ENCODE measurements at places on chromosomes 1 and 21.

GRCh38 chr1:219296430-219297355 is 123.0 kb downstream of the LYPLAL1 start:
- no peak overlapping the region for H3K4me3 ChIP-seq
- H3K27ac ChIP-seq: no peak overlapping the region
- DNase-seq: no peak
- no peaks in the 10 kb centered on the region for H3K36me3 ChIP-seq

GRCh38 chr1:145690587-145691558 is 16.3 kb downstream of the PDZK1 start:
- H3K4me1 ChIP-seq: peaks cover 13% of the 10 kb centered on the region
- no peak for DNase-seq
- no peak overlapping the region for H3K4me3 ChIP-seq
- no peak overlapping the region for H3K27ac ChIP-seq
- H3K36me3 ChIP-seq: no peaks in the 10 kb centered on the region
- no peaks in the 10 kb centered on the region for H3K27me3 ChIP-seq

DNA sequence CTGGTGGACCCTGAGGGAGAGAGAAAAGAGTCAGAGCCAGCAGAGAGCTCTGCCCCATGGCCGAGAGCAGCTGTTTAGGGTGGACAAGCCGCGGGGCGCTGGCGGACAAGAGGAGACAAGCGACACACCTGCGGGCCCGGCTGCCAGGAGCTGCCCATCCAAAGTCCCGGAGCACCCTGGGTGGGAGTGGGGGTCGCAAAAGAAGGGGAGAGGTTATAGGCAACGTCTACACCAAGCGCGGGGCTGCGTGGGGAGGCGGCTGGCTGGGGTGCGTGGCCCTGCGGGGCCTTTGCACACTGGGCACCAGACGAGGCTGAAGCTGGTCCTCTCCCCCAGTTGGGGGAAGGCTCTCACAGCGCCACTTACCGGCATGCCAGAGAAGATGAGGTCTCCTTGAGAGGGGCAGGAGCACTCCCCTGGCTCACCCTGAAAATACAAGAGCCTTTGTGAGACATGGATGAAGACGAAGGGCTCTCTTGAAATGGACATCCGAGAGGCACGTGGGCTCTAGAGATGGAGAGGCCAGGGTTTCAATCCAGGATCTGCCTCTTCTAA is 24.1 kb downstream of the COL16A1 start:
- no peaks in the 10 kb centered on the region for H3K36me3 ChIP-seq
- no peaks in the 10 kb centered on the region for H3K27me3 ChIP-seq
- DNase-seq: no peak
- H3K4me1 ChIP-seq: no peaks in the 10 kb centered on the region

DNA sequence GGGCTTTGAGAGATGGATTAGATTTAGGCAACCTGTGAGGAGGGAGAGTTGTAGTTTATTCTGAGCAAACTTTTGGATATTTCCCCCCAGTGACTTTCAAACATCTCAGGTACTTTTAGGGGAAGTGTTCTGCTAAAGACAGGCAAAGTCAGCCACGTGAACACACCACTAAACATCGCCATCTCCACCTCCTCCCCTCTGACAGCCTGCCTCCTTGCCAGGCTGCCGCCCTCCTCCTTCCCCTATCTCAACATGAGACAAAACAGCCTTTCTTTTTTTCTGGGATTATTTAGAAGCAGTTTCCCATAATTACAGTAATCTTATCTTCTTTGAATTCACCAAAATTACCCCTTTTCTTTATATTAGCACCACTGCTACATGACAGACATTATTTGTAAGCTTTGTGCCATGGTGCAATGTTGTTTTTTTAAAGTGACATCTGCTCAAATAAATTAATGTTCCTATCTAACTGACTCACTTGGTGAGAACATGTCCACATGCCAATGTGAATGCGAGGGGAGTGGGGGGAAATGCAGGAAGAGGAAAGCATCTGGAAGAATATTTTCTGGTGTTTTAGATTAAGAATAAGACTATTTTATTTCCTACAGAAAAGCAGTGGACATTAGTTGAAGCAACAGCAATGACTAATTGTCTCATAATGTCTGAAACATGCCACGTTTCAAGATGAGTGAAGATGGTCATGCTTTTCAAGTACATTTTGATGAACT is 147.8 kb upstream of the ATP1B1 start:
- DNase-seq: no peak
- no peak overlapping the region for H3K27ac ChIP-seq
- H3K27me3 ChIP-seq: no peaks in the 10 kb centered on the region
- no peaks in the 10 kb centered on the region for H3K4me1 ChIP-seq
- H3K4me3 ChIP-seq: no peak overlapping the region

DNA sequence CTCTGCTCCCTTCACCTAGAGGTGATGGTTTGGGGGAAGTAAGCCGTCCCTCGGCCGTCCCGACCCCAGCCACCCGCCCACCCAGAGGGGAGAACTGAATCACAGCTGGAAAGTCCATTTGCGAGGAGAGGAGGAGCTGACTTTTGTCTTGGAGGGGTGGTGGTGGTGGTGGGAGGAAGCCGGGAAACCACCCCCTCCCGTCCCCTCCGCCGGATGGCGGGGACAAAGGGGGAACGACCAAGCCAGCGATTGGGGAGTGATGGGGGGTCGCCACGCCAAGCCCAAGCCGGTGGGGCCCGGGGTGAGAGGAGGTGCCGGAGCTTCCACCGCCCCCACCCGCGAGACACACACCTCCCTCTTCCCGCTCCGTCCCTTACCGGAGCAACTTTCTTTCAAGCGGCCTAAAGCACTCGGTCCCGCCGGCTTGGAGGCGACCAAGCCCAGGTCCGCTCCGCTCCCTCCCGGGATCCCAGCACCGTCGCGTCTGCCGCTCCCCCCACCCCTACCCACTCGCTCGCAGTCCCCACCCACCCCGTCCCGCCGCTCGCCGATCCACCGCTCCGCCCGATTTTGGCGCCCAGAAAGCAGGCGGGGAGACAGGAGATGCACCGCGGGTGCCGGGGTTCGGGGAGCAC is 540 bp downstream of the ARHGEF2 start:
- H3K4me3 ChIP-seq: peak overlapping the region; percentile 81
- H3K27ac ChIP-seq: peak overlapping the region; percentile 91
- DNase-seq: peak; percentile 39
- H3K36me3 ChIP-seq: peaks cover 4% of the 10 kb centered on the region

DNA sequence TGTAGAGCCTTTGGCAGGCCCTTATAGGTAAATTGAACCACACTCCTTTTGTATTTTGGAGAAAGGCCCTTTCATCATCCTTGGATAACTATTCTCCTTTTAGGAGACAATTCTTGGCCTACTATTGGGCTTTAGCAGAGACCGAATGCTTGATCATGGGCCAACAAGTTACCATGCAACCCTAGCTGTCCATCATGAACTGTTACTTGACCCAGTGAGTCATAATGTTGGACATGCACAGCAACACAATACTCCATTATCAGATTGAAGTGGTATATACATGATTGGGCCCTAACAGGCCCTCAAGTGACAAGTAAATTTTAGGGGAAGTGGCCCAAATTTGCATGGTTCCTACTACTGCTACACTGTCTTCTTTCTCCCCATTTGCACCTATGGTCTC is 84.4 kb downstream of the CATSPERE start:
- no peak overlapping the region for H3K4me3 ChIP-seq
- H3K36me3 ChIP-seq: no peaks in the 10 kb centered on the region
- H3K4me1 ChIP-seq: no peaks in the 10 kb centered on the region
- DNase-seq: no peak
- H3K27me3 ChIP-seq: no peaks in the 10 kb centered on the region
- no peak overlapping the region for H3K27ac ChIP-seq

DNA sequence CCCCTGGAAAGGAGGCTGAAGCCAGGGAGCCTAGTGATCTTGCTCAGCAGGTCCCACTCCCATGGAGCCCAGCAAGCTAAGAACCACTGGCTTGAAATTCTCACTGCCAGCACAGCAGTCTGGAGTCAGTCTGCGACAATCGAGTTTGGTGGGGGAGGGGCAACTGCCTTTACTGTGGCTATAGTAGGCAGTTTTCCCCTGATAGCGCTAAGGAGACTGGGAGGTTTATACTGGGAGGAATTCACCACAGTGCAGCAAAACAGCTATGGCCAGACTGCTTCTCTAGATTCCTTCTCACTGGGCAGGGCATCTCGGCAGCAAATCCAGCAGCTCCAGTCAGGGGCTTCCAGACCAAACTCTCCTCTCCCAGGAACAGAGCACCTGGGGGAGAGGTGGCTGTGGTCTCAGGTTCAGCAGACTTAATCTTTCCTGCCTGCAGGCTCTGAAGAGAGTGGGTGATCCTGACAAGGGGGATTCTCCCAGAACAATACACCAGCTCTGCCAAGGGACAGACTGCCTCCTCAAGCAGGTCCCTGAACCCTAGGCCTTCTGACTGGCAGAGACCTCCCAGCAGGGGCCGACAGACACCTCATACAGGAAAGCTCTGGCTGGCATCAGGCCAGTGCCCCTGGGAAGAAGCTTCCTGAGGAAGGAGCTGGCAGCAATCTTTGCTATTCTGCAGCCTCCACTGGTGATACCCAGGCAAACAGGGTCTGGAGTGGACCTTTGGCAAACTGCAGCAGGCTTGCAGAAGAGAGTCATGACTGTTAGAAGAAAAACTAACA is 548.5 kb upstream of the NEGR1 start:
- no peaks in the 10 kb centered on the region for H3K36me3 ChIP-seq
- no peak overlapping the region for H3K4me3 ChIP-seq
- H3K27ac ChIP-seq: no peak overlapping the region
- H3K4me1 ChIP-seq: no peaks in the 10 kb centered on the region
- DNase-seq: no peak

- peaks cover 8% of the 10 kb centered on the region for H3K4me1 ChIP-seq
- H3K27me3 ChIP-seq: peaks cover 1% of the 10 kb centered on the region
- H3K4me3 ChIP-seq: no peak within 1 kb of the TSS
- H3K36me3 ChIP-seq: no peaks in the 10 kb centered on the region
- DNase-seq: no peak
Observed at GRCh38 chr1:2632561-2633361, at the start of gene MMEL1. Gene MMEL1, minus strand, starts transcription at chr1:2633016. Its CDS starts 3,532 bp downstream, at chr1:2629484.

DNA sequence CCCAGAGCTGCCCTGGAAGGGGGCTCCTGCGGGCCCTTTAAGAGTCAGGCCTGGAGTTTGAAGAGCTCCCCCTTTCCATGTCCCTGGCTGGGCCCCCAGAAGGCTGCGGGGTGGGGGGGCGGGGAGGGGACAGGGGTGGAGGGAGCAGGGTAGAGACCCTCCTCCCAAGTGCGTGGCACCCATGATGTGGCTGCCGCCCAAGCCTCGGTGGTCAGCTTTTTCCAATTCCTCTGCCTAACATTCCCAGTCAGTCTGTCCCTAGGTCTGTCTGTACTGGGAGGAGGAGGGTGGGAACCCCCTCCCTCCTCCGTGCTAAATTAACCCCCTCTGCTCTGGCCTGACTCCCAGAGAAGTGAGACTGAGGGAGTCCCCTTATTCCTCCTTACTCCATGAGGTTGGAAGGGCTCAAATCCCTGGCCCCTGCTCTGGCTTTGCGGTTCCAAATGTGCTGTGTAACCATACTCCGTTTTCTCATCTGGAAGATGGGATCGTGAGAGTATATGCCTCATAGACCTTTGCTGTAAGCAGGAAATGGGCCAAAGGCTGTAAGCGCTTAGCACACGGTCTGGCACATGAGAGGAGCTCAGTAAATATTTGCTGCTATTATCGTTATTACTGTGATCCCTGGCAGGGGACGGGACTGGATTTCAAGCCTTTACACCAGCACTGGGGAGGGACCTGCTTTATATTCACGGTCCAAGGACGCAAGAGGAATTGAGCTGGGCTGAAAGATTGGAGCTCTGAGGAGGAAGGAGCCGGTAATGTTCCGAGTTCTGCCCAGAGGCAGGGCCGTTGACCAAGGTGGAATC is 658 bp upstream of the COL16A1 start:
- no peak overlapping the region for H3K27ac ChIP-seq
- DNase-seq: peak; percentile 22
- no peaks in the 10 kb centered on the region for H3K36me3 ChIP-seq

GRCh38 chr1:25875154-25875855 is at the start of gene PAQR7:
Gene PAQR7, minus strand, starts transcription at chr1:25875708. Its CDS starts 11,869 bp downstream, at chr1:25863839.
- no peaks in the 10 kb centered on the region for H3K27me3 ChIP-seq
- DNase-seq: peak; percentile 70
- peaks cover 41% of the 10 kb centered on the region for H3K4me1 ChIP-seq

DNA sequence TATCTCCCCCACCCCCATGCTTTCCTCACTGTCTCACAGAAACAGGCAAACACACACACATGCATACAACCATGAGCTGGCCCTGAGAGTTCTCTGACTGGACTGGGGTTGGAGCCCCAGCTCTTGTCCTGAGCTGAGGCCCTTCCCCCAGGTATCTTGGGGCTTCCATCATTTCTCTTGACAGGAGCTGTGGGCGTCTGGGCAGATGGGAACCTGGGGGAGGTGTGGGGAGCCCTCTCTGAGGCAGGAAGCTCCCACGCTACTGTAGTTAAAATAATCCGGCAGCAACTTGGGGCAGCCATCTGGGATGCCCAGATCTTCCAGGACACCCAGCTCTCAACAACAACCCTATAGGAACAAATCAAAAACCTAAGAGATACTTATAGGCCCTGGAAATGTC is 2.7 kb upstream of the KIF21B start:
- peaks cover 52% of the 10 kb centered on the region for H3K4me1 ChIP-seq
- no peak overlapping the region for H3K4me3 ChIP-seq
- no peak overlapping the region for H3K27ac ChIP-seq
- H3K27me3 ChIP-seq: no peaks in the 10 kb centered on the region
- DNase-seq: no peak

DNA sequence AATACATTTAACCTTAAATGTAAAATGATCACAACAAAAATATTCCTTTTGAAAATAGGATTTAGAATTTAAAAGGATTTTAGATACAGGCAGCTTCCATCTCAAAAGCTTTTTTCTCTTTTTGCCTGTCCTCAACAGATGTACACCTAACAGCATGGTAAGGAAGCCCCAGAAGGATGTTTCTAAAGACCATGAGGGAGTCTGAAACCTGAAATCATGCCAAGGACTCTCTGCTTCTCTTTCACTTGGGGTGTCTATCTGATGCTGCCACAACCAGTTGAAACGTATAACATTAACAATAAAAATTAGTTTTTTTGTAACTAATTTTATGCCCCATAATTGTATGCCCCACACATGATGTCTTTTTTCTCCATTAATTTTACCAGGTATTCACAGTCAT is 5.4 kb upstream of the ZNF281 start:
- H3K36me3 ChIP-seq: no peaks in the 10 kb centered on the region
- H3K27ac ChIP-seq: no peak overlapping the region
- H3K4me3 ChIP-seq: no peak overlapping the region
- H3K27me3 ChIP-seq: no peaks in the 10 kb centered on the region
- DNase-seq: no peak

- H3K36me3 ChIP-seq: no peaks in the 10 kb centered on the region
- no peak for DNase-seq
- no peaks in the 10 kb centered on the region for H3K4me1 ChIP-seq
- H3K4me3 ChIP-seq: no peak overlapping the region
- H3K27ac ChIP-seq: no peak overlapping the region
Observed at GRCh38 chr21:25518491-25518911, 88.8 kb downstream of the MRPL39 start.

DNA sequence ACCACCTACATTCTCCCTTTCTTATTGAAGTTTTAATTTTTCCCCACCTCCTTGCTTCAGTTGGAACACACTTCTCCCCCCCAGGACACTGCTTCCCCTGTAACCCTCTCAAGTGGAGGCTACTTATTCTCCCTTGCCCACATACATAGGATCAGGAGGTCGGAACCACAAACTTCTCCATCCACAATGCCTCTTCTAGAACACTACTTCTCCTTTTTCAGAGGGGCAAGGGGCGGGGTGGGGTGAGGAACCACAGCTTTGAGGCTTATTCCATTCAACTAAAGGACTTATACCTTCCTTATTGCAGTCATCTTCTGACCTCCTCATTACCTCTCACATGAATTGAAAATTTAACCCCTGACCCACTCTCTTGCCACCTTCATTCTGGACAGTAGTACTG is 81.3 kb downstream of the NEK7 start:
- H3K36me3 ChIP-seq: no peaks in the 10 kb centered on the region
- H3K27me3 ChIP-seq: no peaks in the 10 kb centered on the region
- H3K27ac ChIP-seq: no peak overlapping the region
